Spinal cord (tissue), 10 donors: ENCODE measurements at places on chromosomes 2 and 18.

DNA sequence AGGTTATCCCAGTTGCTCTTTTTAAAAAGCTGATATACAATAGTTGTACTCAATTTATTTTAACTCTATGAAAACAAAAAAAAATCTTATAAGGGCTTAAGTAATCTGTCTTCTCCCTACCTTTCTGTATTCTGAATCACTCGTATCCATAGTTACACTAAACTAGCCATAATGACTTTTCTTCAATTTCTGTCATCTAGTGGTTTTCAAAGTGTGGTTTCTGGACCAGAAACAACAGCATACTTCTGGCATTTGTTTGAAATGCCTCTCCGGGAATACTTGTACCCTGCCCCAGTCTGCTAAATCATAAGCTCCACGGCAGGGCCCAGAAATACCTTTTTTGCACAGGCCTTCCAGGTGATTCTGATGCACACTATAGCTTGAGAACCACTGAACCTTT is 253.6 kb downstream of the LRRTM4 start:
- no peak for DNase-seq

- no peak for DNase-seq
These were observed 79.4 kb upstream of the SP3 start for GRCh38 chr2:174044556-174044955.

DNA sequence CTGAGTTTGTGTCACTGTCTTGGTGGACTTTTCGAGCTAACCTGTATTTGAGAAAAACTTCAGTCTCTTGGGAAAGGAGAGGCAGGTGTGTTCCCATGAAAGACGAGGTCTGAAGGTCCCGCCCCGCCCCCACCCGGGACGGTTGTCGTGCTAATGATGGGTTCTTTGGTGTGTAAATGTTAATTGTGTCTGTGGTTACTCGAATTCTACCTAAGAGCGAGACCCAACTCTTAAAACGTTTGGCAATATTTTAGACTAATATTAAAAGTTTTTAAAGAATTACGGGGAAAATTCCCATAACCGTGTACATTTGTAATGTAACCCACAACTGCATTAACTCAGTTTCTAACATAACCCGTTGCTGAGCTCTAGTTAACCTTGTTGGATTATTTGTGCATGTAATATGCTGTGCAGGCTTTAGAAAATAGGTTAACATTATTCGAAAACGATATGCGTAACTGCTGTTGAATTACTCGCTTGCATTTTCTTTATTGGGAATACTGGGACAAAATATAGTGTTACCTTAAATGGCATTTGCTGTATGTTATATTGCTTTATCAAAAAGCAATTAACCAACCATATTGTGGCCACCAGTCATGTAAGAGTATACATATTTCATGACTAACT is 833 bp downstream of the EPB41L5 start:
- no peak for DNase-seq

DNA sequence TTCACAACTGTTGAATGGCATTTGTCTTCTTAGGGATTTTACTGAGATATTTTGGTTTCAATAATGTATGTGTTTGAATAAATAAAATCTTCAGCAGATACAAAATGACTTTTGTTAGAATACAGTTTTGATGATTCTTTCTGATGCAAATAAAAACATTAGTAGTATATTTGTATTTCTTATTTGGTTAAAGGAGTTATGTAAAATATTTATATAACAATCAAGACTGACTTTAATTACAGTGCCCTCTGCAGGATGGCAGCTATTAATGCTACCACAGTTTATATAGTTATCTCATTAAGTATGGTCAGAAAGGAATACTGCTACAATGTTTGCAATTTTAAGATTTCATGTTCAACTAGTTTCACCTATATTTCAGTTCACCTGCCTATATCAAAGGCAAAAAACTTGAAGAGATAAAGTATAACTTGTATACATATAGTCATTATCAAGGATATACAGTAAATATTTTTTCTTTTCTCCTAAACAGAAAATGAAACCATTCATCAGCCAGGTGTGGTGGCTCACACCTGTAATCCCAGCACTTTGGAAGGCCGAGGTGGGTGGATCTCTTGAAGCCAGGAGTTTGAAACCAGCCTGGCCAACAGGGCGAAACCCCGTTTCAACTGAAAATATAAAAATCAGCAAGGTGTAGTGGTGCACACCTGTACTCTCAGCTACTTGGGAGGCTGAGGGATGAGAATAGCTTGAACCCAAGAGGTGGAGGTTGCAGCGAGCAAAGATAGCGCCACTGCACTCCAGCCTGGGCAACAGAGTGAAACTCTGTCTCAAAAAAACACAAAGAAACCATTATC is 19.8 kb downstream of the ARL5A start:
- DNase-seq, result peak; percentile 60

DNA sequence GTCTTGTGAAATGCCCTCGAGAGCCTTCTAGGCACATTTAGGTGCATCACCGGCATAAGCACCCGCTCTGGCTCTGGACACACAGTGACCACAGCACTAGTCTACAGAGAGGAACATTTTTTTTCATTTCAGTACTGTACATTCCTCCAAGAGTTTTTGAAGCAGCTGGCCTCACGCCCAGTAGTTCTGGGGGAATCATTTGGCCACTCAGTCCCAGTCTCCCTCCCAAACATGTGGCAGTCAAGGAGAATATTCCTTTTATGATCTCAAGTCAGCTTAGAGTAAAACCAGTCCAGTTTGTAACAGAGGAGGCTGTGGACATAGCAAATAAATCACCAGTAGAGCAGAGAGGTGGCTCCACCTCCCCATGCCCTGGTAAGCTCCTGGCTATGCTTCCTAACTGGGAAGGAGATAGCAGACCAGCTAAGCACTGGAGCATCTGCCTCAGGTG is 48.1 kb downstream of the KCNE4 start:
- DNase-seq, result no peak

DNA sequence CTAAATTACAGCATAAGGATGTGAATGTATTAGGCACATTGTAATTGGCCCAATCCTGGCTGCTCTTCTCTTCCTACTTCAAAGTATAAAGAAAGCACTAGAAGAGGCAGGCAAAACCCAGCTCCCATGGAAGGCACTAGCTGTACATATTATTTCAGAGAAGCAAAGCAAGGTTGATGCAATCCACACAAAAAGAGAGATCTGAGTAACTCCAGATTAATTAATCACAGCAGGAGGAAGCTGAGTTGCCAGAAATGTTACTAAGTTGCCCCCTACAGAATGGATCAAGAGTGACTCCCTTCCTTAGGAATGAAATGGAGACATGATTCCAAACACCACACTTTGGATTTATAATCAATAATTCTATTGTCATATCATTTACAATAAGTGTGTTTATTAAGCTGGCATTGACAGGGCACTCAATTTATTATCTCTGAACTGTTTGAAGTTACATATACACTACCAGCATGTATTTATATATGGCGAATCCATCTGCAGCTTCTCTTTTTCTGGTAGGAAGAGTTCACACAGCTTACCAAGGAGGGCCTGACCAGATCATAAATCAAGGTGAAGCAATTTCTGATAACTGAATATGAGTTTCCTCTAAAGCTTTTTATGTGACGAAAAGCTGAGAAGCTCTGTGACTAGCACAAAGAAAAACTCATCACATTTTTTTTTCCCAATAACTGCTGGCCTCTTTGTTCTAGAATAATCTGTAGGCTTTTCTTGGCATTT is 393.1 kb upstream of the LYPD1 start:
- DNase-seq, result no peak

DNA sequence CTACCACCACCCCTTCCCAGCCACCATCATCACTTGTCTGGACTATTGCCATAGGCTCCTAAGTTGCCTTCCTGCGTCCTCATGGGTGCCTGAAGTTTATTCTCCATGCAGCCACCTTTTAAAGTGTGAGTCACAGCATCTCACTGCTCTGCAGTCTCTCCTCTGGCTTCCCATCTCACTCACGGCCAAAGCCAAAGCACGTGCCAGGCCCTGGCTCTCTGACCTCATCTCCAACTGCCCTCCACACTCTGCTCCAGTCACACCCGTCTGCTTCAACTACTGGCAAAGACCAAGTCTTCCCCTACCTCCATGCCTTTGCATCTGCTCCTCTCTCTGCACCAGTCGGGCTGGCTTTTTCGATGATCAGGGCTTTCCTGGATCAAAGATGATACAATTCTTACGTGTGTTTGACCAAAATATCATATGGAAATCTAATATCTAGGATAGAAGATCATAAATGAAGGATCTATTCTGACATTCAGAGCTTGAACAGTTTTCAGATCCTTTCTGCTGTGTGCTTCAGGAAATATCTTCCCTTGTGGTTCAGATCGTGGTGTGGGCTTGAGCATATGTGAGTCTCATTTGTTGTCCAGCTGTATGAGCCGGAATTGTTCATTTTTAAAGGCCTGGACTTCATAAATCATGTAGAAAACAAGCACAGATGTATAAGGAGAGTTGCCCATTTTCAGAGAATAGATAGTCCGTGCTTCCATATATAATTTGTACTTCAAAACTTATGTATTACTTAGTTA is 175.6 kb downstream of the PRKCE start:
- no peak for DNase-seq

DNA sequence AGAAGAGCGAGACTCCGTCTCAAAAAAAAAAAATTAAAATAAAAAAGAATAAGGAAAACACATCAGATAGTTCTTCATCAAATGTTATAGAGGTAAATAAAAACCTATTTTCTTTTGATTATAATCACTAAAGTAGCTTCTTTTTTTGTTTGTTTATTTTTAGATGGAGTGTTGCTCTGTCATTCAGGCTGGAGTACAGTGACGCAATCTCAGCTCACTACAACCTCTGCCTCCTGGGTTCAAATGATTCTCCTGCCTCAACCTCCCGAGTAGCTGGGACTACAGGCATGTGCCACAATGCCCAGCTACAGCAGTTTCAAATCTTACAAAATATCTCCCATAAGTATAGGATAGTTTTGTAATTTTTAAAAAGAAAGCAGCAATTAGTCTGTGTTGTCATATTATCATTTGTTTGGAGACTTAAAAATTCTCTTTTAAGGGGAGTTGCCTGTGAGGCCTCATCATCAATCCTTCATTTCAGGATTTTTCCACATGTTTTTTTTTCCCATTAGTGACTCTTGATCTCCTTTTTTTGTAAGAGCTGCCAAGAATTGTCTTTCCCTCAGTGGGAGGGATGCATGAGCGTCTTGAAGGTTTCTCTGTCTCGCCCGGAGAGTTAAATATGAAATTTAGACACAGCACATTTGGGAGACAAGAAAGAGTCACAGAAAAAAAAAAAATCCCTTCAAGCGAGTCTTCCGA is 275.9 kb downstream of the CDCA7 start:
- no peak for DNase-seq

GRCh38 chr2:223217373-223217772 is 165.4 kb downstream of the KCNE4 start:
- no peak for DNase-seq

DNA sequence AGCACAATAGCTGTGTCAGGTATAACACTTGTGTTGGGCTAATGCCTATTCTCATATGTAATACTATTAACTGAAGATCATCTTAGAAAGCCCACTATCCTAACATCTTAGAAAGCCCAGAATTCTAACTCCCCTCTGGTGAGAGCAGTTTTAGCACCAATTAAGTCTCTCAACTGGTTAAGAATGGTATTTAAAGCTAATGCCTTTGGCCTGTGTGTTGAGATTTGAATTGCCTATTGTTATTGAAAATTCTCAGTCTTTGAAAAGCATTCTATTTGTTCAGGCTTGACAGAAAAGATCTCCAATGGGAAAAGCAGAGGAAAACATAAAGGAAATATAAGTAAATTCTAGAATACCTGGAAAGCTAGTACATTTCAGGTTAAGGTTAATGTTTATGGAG is 352.5 kb downstream of the ARHGAP15 start:
- no peak for DNase-seq

DNA sequence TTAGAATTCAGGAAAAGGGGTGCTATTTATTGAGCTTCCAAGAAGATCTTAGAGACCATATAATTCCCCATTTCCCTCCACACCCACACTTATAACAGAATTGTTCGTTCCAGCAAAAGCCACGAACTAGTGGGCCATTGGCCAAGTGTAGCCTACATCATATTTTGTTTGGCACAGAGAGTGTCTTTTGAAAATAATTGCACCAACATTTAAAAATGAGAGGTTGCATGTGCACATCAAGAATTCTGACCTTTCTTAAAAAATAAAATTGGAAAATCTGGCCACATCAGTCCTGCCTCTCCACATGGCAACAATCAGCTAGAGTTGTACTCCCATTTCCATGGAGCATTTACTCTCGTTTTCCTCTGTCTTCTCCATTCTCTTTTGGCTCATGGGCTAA is 655.5 kb upstream of the FANCL start:
- no peak for DNase-seq

DNA sequence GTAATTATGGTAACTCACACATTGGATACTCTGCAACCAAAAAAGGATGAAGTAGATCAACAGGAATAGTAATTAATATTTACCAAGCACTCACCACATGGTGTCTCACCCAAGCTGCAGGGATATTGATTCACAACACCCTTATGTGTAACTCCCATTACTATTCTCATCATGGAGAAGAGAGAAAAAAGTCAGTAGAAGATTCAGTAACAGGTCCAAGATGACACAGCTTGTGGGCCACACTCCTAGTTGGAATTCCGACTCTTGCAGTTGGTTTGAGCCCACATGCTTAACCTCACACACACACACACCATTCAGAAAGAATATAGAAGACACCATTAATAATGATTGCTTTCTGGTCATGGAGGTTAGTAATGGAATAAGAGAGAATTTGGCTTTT is 1.7 kb upstream of the MLPH start:
- no peak for DNase-seq

DNA sequence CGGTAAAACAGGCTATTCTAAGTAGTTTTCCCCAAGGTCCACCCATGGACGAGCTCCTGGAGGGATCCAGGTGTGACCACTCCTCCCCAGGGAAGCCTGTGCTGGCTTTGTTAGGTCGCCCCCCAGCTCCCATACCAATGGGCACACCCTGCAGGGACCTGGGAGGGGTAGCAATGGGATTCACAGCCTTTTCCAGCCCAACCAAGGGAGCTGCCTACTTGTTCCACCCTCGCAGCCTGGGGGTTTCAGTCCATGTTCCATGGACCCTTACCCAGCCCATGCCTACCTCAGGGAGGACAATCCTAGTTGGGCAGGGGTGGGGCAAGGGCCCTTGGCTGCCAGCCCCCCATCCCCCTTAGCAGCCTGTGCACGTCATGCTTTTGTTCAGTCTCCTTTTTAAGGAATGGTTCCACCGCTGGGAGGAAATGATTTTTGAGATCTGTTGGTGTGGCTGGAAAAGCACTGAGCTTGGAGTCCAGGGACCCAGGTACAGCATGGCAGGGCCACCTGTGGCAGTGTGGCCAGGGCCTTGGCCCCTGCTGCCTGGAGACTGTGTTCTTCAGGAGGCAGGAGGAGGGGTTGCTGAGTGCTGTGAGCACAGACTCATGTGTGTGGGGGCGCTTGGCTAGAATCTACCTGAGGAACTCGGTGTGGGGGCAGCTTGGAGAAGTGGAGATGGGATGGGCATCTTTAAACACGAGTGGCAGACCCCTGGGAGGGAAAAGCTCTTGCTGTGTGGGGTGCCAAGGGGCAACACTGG is 166.8 kb downstream of the TWIST2 start:
- no peak for DNase-seq

- no peak for DNase-seq
These were observed 19.4 kb downstream of the RRM2 start for GRCh38 chr2:10141736-10142639.

GRCh38 chr2:119377993-119378345 is 11.2 kb downstream of the DBI start:
- DNase-seq, result no peak
